Stimulated activated CD4-positive, alpha-beta T cell treated with anti-CD3 and anti-CD28 coated beads, Interleukin-15, amount 100 ng/mL, for 24 hours (primary cell): ENCODE measurements at places on chromosomes 4 and X.

- no peak for DNase-seq
These were observed 118.9 kb downstream of the TMA16 start for GRCh38 chr4:163613383-163613782.

DNA sequence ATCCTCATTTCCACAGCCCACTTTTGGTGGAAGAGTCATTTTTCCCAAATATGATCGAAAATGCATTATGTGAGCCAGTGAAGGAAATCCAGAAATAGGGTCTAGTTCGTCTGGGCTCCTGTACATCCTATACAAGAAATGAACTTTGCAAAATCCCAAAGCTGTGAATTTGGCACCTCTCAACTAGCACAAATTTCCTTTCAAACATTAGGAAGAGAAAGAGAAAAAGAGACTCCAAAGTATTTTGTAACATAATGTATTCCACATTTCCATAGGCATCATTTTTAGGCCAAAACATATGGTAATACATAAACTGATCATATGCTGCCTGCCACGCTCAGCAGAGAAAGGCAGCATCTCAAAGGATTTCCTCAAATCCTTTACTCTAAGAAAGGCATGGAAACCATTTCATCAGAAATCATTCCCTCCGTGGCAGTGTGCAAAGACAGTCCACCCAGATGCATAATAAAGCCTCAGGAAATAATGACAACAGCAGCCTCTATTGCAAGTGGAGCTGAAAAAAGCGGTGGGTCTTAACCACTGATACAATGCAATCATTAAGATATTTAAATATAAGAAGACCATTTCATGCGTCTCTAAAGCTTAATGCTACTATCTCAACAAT, 56.8 kb downstream of the ANOS1 start:
- DNase-seq: no peak

DNA sequence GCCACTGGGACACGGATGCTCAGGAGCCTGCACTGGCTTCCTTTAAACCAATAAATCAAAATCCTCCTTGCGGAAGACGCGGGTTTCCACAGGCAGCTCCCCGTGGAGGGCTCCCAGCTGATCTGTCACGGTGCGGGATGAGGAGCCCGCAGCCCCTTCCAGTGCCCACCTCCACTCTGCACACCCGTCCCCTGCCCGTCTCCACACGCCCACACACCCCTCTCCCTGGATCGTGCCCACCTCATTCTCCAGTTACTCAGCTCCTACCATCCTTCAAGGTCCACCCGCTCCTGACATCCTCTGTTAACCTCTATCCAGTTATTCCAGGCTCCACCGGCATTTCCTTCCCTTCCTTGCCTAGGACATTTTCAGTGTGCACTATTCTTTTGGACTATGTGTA, 895.9 kb downstream of the TRIML1 start:
- DNase-seq: no peak

DNA sequence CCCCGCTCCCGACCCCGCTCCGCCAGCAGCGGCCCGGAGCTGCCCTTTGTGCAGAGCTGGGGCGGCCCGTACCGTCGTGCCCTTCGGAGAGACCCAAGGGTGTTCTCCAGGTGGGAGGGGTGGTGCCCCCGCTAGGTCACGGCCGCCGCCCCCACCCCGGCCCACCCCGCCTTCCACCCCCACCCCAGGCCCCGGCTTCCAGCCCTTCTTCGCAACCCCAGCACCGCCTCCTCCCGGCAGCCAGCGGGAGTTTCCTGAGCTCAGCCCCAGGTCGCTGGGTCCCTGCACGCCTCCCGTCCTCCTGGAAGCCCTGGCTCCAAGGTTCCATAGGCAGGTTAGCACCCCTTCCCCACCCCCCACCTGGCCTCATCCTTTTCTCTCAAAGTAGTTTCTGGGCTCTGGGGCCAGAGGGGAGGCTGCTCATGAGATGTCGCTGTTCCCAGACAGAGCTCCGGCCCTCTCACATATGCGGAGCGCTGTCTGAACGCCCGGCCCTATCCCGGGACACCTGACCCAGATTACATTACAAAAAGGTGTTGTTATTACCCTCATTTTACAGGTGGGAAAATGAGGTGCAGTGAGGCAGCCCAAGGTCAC, 25.2 kb upstream of the FGFR3 start:
- peak; percentile 52 for DNase-seq

- peak; percentile 5 for DNase-seq
These were observed 33.5 kb upstream of the RASSF6 start for GRCh38 chr4:73653695-73654106.

GRCh38 chr4:1380368-1381151, 25.7 kb downstream of the NKX1-1 start:
- no peak for DNase-seq

DNA sequence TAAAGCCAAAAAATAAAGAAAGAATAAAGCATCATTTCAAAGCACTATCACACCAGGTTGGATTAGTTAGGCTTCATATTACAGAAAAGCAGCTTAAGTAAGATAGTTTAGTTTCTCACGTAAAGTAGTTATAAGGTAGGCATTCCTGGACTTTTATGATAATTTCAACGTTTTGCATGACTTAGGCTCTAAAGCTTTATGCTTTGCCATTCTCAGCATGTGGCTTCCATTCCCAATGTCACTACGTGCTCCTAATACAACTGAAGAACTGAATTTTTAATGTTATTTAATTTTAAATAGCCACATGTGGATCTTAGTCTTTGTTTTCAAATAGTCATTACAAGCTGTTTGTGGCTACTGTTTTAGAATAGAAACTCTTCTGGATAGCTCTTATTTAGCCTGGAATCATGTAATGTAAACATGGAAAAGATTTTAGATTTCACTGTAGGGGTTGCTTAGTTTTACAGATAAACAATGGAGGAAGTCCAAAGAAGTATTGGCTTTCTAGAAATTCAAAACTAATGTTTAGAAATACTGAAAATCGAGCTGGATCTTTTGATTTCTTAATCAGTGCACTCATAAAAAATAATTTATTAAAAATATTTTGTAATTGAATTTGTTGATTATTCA, 710.0 kb downstream of the IL1RAPL1 start:
- DNase-seq: no peak
